HTR-8/SVneo (cell line): ENCODE measurements at places on chromosomes 2 and 18.

DNA sequence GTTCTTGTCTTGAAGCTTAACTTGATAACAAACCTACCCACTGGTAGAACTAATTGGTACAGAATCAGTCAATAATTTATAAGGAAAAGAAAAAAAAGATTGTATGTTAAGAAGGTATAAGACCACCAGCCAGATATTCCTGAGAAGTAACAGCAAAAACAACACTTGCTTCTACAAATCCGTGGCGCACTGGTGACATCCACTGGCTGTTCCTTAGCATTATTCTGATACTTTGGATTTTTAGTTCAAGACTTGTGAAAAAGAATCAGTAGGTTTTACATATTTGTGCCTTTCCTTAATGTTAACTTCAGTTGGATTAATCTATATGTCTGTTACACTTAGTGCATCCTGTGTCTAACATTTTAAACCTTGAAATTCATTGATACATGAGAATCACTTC, 141.8 kb downstream of the GRB14 start:
- peak; percentile 10 for DNase-seq

DNA sequence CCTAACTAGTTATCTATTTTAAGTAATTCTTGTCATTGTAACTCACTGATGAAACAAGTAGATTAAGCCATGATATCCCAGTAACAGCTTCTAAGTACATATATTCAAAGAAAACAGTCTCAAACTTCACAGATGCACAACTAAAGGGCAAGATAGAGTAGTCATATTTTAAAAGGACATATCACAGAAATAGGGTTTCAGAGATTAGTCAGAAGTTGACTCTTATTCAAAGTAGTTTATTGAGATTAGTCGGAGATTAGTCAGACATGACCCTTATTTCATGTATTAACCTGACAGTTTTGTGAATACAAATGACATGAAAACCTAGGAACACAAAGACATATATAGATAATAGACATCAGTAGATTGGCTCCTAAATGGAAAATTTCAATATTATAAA, 15.9 kb upstream of the CHAC2 start:
- no peak for DNase-seq

- DNase-seq = no peak
Observed at GRCh38 chr2:10629819-10630532, 59.8 kb downstream of the NOL10 start.

- DNase-seq = no peak
Observed at GRCh38 chr2:100268986-100269385, 53.3 kb downstream of the LONRF2 start.

DNA sequence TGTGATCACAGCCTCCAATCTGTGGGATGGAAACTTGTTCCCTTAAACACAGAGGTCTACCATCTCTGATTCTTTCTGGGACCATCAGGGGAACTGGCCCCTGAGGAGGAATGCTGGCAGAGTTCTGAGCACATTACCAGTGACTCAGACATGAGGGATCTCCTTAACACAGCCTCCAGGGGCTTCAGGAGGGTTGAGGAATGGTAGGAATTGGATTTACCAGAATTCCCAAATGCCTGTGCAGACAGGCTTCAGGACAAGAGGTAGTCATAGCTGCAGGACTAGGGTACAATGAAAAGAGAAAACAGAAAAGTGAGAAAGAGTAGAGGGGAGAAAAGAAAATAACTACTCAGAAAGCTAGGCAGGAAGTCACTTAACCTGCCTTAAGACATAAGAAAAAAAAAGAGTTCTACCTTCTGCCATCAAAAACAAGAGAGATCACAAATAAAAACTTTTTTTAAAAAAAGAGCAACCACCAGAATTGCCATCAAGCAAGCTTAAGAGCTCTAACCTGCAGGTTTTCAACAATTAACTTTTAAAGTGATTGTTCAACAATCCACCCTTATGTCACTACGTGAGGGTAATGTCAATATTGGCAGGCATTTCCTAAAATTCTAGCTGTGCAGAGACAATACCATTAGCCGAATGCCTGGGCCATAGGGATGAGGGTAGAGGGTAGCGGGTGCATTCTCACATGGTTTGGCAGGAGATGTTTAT, 524.4 kb downstream of the BCL11A start:
- no peak for DNase-seq

DNA sequence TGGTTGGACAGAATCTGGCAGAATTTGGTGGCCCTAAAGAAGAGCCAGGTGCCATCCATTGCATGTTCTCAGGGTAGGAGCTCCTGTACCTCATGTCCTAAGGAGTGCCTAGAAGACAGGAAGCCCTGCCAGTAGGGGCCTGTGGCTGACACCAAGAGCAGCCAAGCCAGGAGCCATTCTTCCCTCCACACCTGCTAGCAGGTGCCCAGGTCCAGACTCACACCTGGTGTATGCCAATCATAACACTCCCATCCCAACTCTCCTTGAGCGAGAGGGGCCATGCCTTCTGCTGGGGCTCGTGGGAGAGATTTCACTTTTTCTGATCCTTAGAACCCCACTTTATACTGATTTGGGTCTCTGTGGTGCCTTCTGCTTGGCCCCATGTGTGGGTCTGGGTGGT, 26.5 kb upstream of the TMEM37 start:
- no peak for DNase-seq

- DNase-seq = peak; percentile 82
Observed at GRCh38 chr2:10283106-10284062, 19.3 kb upstream of the HPCAL1 start.

DNA sequence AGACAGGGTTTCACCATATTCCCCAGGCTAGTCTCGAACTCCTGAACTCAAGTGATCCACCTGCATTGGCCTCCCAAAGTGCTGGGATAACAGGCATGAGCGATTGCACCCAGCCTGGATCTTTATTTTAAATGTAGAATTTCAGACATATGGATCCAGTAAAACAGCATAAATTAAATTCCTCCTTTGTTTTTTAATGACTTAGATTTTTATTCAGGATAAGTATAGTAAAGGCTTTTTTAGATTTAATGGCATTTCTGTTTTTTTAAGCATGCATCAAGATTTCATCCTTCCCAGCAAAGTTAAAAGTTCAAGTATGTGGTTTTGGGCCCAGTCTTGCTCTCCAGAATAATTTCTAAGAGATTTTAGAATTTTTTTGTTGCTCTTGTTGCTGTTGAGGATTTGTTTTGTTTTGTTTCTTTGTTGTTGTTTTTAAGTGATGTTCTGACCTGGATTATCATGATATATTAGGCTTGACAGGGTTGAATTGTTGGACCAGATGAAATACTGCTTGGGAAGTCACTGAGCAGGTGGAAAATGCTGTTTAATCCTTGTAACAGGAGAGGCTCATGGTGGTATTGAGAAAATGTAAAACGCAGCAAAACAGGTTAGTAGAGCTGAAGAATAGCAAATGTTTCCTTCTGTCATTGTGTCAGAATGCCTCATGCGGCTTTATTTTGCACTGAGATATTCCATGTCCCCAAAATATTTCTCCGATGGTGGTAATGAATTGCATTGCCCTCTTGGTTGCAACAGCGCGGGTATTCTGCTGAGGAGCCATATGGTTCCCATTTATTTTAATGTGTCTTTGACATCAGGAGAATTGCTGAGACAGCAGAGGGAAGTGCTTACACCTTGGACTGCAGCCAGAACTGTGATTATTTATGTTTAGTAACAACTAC, 147.9 kb downstream of the GALNT3 start:
- no peak for DNase-seq

- peak; percentile 42 for DNase-seq
Observed at GRCh38 chr2:112582314-112582746, 2.1 kb upstream of the CHCHD5 start.

DNA sequence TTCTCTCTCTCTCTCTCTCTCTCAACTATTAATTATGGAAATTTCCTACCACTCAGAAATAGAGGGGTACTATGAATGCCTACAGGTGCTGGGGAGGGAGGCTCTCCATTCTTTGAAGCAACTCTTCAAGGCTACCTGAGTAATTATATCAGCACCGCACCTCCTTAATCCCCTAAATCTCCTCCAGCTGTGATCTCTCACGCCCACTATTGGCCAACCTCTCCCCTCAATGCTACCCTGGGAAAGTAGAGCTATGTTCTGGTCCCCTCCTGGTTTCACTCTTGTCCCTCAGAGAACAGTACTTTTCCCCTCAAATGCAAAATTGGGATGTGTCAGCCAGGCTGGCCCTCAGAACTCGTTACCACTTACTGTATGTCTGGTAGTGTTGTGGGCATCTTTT, 1.6 kb downstream of the MOCOS start:
- no peak for DNase-seq

DNA sequence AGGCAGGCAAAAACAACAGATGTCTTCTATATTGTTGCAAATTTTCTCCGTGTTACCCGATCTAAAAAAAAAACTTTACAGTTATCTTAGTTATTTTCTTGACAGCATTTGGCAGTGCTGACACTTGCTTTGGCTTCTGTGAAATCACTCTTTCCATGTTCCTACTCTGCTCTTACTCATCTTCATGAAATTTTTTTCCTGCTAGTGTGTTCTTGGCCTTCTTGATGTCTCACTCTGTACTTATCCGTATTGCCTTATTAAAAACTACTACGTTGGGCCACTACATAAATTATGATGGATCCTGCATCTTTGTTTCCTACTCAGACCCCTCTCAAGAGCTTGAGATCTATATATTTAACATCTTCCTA, 134.4 kb downstream of the IKZF2 start:
- no peak for DNase-seq

DNA sequence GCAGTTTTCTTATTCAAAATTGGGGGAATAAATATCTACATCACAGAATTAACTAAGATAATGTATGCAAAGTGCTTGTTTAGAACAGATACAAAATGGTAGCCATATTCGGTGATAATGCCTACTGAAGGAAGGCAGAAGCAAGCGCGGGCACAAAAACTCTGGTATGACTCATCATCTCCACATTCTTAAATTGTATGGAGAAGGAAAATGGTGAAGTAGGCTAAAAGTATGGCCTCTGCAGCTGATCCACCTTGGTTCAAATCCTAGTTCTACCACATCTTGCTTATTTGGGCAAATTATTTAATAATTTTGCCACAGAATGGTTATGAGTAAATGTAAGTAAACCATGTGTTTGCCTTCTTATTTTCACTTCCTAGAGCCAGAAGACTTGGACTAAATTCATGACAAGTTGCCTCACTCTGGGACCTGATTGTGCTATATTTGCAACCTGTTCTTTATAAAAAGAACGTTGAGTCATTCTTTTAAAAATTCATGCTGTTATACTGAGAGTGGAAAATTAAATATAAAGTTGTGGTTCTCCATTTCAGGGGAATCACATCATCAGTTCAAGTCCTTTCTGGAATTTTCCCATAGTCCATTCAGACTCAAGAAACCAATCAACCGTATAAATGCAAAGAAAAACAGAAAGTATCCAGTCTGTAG, 9.0 kb upstream of the CDK15 start:
- no peak for DNase-seq

DNA sequence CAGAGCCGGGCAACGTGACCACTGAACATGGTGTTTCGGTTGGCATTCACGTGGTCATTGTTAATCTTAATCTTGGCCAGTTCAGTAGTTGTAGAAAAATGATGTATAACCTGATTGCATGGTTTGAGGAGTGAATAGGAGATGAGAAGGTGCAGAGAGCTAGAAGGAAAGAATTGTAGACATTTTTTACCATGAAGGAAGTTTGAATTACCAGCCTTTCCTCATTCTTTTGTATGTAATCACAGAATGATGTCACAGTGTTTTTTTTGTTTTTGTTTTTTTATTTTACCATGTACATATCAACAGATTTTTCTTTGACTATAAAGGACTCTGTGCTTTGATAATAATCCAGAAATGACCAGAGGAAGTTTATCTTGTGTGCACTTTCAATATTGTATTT, 126.3 kb downstream of the LTBP1 start:
- DNase-seq = no peak

DNA sequence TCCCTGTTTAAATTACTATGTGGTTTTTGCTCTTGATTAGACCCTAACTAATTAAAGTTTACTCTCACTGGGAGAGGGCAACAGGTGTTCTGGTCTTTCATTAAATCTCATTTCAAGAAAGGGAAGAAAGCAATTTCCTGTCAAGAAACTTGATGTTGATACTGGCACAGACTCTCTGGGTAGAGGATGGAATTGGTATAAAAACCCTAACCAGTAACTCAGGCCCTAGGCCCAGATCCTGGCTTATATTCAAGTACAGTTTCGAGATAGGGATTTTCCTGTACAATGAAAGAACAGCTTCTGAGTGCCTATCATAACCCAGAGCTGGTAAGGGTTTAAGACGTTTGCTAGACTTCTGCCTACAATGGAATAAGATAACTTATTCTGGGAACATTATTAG, 61.6 kb upstream of the ACYP2 start:
- DNase-seq = no peak

- DNase-seq = no peak
Observed at GRCh38 chr2:119267604-119268003, 44.0 kb downstream of the STEAP3 start.

DNA sequence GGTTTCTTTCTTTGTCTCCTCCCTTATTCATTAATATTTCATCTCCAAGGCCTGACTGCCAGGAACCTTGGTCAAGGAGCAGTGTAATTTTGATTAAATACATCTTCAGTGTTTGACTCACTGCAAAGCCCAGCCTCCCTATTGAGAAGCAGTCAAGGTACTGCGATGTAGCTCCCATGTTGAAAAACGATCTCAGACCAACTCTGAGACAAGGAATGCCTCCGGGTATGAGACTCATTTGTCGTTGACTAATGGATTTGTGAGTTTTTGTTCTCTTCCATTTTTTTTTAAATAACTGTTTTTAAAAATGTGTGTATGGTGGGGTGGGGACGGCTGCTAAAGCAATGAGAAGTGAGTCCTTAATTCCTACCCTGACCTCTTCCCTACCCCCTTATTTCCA, 361.6 kb downstream of the SOX11 start:
- no peak for DNase-seq

DNA sequence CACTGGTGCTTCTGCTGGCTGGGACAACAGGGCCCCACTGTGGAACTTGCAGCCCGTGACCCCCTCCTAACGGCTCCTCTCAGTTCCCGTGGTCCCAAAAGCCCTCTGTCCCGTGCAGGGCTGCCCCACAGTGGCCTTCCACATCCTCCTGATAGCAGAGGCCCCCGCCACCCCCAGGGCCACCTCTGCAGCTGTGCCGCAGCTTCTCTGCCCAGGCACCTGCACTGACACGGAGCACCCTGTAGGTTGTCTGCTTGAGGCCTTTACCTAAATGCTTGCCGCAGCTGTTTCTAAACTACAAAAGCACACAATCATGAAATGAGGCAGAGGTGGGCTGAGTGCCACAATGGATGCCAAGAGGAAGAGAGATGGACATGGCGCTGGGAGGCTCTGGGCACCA, 13.5 kb upstream of the GRHL1 start:
- DNase-seq = no peak

DNA sequence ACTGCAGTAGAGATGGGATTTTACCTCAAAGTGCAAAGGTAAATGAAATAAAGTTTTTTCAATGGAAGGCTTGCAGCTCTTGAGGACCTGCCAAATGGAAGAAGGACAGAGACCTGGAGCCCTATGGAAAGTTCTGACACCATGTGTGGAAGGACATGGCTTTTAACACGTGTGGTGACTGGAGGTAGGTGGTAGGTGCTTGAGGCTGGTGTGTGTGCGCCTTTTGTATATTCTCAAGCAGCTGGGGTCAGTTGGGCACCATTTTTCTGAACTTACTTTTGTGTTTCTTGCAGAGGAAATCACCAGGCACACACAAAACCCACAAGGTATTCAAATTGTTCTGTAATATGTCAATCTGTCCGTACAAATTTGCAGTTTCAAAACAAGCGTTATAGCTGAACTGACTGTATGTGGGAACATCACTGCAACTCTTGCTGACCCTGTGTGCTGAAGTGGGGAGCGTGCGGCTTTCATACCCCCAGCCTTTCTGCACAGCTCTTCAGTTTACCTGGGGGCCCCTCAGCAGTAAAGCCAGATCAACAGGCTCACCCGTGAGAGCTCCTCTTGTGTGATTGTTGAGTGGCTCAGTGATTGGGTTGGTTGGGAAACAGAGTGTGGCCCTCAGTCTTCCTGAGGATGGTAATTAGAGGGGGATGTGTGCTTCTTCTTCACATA, 363 bp downstream of the GREB1 start:
- DNase-seq = no peak
